ENCODE measurements at places on chromosomes 3 and 15.

DNA sequence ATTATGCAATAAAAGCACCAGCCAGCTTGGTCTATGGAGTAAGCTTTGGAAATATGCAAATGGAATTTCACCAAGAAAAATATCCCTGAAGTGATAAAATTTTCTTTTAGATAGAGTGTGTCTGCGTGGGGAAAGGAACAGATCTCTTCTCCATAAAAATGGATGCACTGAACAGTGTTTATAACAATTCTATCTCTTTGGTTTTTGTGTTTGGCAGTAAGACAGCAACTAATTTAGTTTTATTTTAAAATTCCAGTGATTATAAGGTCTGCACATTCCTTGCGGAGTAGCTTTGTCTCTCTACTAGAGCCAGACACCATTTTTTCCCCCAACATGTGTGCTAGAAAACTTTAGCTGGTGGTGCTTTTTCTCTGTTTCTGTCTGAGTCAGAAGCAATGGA is 712.4 kb downstream of the GRM7 start:
- DNase-seq, result no peak

GRCh38 chr3:194328053-194328657 is 23.0 kb downstream of the CPN2 start:
- DNase-seq, result no peak

DNA sequence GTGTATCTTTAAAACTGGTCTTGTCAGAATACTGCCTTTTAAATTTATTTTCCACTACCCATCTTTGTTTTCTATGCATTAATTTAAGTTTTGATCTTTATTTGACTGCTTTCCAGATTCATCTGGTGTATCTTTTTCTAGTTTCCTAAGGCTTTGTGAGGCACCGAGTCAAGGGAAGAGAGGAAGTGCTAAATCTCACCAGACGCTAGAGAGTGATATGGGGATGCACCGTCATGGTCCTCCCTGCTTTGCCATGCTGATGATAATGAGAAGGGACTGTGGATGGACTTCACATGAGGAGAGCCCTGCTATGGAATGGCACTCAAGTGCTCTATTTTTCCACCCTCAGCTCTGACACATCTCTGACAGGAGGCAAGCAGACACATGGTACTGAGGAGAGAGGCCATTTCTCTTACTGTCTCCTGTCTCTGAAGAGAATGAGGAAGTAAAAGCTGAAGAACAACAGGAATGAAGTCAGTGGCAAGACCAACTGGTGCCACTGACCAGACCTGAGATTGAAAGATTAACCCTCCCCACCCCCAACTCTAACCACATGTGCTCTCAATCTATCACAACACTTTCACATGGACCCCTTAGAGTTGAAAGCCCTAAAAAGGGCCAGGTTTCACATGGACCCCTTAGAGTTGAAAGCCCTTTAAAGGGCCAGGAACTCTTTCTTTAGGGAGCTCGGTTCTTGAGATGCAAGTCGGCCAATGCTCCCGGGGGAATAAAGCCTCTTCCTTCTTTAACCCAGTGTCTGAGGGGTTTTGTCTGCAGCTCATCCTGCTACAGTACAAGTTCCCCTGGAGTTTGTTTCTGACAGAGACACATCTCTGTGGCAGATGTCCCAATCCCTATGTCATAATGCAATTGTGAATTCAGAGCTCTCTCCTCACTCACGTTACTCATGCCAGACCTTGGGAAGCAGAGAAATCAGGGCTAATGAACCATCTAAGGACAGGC is at the start of gene IQCF2:
TSS of gene IQCF2 (plus strand) at position 913 of the 963 bp plus-strand sequence. CDS start 52 bp downstream, outside the sequence.
- no peak for DNase-seq

GRCh38 chr3:81841540-81841939 is 80.1 kb upstream of the GBE1 start:
- DNase-seq, result no peak

DNA sequence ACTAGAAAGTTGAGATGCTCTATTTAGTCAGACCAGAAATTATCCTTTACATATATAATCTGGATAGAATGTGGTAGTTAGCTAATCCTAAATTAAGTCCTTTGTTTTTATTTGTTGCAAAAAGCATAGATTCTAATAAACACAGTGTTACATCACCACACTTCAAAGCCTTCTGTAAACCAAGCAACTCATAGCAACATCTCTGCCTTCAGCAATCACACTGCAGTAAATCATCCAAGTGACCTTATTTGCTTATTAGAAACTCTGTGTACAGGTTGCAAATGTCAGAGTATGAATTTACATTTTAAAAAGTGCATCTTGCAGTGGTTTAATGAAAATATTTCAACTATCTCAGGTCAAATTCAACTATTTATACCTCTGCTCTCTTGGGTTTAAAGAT is 242.5 kb downstream of the GBE1 start:
- DNase-seq, result no peak

GRCh38 chr3:4019501-4019900 is 220.3 kb downstream of the LRRN1 start:
- no peak for DNase-seq

DNA sequence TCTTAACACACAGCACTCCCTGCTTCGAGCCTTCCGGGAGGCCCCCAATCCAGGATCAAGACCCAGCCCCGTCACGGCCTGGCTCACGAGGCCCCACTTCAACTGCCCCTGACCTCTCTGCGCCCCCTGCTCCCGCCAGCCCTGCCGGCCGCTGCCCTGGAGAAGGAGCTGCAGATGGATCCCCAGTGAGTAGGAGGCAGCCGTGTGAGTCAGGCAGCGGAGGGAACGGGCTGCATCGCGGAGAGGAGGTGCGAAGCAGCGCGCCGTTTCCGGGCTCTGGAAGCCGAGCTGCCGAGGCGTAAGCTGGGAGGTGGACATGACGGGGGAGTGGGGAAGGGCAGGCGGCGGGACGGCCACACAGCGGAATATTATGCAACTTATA is 133.4 kb downstream of the TPRA1 start:
- no peak for DNase-seq

DNA sequence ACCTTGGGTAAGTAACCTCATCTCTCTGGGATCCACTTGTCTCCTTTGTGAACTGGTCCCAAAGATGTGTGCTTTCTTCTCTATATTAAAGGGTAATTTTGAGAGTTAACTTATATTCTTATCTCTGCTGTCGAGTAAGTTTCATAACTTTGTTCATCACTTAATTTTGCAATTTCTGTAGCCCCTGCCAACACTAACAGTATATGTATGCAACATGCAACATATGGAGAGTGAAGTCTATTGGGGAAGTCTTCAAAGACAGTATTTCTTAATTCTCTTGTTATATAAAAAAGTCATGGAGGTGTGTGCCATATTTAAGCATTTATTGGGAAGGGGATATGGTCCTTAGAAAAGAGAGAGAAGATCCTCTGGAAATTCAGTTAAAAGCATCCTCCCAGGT is 85.9 kb downstream of the LRRC3B start:
- DNase-seq, result no peak

DNA sequence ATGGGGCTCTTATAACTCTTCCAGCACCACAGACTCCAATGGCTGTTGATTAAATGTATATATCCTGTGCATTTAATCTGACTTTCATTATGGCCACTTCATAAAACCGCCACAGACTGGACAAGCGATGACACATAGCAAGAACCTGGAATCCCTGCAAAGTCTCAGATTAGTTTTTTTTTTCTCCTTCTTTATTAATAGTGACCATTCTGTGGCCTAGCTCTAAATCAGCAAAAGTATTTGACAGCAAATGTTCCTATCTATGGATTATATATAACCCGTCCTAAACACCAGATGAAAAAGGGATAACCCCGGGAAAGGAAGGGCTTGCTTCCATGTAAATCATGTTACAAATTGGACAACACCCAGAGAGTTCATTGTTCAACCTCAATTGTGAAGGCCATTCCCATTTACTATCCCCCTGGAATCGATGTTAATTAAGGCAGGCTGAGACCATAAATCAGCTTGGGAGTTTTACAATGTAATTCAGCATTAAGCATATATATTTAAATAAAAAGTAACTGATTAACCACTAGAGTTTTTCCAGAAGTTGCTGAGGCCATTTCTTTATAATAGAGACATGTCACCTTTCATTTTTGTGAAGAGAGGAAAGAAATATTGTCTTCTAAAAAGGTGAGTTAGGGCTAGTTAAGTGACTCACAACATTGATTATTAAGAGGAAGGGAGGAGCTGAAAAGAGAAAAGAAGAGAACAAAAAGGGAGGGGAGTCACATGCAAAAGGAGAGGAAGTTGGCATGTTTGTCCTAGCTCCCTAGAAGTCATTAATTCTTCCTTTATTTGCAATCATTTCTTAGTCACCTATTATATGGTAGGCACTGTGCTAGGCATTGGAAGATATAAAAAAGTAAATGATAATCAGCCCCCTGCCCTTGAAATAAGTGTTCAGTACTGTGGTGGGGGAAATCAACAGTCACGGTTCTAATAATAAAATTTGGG is 26.2 kb downstream of the ALDH1A2 start:
- no peak for DNase-seq

DNA sequence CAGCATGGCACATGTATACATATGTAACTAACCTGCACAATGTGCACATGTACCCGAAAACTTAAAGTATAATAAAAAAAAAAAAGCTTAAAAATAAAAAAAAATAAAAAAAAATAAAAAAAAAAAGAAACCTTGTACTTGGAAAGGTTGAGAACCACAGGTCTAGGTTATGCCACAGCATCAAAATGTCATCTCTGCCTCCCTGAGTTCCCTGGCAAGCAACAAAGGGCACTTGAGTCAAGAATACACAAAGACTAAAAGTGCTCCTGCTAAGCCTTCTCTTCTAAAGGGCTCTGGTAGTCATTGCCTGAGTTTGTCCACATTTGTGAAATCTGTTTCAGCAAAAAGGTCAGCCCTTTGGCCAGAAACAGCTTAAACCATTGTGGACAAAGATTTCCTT is 395.8 kb upstream of the CCDC54 start:
- no peak for DNase-seq

- DNase-seq, result no peak
Measured at GRCh38 chr3:75294124-75294523, 370.0 kb upstream of the FRG2C start.

- DNase-seq, result no peak
Measured at GRCh38 chr15:35654332-35654731, 108.4 kb upstream of the DPH6 start.

- no peak for DNase-seq
Measured at GRCh38 chr3:123081718-123082369, 15.0 kb downstream of the PDIA5 start.

DNA sequence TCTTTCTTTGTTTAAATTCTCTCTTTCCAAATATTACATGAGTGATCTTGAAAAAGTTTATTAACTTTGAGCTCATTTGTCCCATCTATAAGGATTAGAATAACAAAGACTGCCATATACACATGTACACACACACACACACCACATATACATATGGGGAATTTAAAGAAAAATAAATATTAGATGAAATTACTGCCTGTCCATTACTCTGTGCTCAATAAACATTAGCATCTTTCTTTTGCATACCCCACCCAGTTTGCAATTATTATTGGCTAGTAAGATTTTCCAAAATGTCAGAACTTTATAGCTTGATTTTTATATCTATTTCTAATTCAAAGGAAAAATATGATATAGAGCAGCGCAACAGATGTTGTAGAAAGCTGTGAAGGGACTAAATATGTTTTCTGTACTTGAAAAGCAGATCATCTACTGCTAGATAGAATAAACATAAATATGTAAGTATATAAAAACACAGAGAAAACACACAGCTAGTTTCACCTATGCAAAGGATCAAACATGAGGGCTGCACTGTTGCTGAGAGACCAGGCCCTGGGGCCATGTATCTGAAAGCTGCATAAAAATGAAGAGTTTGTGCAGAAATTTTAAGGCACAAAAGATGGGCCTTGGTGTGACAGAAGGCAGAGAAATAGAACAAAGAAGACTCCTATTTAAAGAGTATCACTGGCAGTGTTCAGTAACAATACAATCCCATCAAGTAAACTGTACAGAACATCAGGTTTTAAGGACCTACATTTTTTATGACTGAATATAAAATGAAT is 114.2 kb upstream of the NECTIN3 start:
- no peak for DNase-seq

- DNase-seq, result no peak
Measured at GRCh38 chr3:120684896-120685295, 2.9 kb upstream of the HGD start.

DNA sequence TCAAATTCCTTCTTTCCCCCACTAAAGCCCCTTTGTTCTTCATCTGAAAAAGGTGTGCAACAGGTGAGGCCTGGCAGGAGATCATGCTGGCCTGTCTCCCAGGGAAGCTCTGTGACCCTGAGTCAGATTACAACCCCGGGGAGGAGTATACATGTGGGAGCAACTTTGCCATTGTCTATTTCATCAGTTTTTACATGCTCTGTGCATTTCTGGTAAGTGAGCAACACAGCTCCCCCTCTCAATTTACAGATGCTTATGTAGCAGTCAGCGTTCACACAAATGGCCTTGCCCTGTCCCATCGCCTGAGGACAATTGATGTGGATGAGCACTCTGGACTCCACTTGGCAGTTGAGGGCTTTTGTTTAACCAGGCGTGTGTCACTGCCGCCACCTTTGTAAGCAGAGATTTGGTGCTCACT is 70.4 kb downstream of the CHDH start:
- DNase-seq, result peak; percentile 47

DNA sequence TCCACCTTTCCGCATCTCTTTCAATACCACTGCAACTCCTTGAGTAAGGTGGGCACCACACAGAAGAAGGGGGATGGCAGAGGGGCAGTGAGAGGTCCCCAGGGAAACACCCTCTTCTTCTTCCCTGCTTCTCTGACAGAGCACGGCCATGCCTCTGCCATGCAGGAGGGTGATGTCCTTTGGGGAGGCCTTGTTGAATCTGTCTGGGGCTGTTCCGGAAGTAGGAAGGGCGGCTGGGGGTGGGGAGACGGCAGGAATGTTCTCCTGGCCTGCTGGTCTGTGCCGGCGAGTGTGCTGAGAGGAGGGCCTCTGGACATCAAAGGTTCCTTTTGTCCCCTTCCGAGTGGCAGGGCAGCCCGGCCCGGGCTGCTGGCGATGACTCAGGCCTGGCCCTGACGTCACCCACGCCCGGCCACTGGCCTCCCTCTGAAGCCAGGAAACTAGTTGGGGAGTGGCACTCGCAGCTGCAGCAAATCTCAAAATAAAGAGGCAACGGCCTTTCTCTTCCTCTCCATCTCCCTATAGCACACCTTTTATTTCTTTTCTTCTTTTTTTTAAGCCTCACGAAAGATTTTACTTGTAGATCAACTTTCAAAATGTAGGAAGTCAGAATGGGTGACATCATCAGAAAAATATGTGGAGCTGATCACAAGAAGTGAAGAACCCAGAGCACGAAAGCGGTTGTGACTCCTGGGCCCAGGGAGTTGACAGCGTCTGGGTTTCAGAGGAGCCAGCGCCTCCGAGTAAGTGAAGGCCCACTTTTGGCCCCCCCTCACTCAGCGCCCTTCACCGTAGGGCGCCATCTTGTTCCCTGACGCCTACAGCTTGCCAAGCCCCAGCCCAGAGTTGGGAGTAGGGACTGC is at the start of gene ZBTB38:
TSS of gene ZBTB38 (plus strand) at position 443 of the 863 bp plus-strand sequence. CDS start 73,885 bp downstream, outside the sequence.
- DNase-seq, result no peak
